Tibial nerve (tissue), 4 donors: ENCODE measurements at places on chromosomes 13 and 19. TPM values are rescaled to one million over a fixed set of nuclear protein-coding genes. Genes with fewer than 3 reads are reported as not detected.

- H3K4me3 ChIP-seq = no peak overlapping the region
- no peaks in the 10 kb centered on the region for H3K27me3 ChIP-seq
- H3K27ac ChIP-seq = no peak overlapping the region
- H3K36me3 ChIP-seq = peaks cover 9% of the 10 kb centered on the region
- DNase-seq = no peak
Observed at GRCh38 chr19:36807029-36807428, 31.2 kb downstream of the ZNF790 start.

GRCh38 chr13:73060251-73061160 lies 1.7 kb downstream of the KLF5 start:
- H3K27me3 ChIP-seq = no peaks in the 10 kb centered on the region
- peaks cover 3% of the 10 kb centered on the region for H3K36me3 ChIP-seq
- H3K4me3 ChIP-seq = peak overlapping the region; percentile 77

DNA sequence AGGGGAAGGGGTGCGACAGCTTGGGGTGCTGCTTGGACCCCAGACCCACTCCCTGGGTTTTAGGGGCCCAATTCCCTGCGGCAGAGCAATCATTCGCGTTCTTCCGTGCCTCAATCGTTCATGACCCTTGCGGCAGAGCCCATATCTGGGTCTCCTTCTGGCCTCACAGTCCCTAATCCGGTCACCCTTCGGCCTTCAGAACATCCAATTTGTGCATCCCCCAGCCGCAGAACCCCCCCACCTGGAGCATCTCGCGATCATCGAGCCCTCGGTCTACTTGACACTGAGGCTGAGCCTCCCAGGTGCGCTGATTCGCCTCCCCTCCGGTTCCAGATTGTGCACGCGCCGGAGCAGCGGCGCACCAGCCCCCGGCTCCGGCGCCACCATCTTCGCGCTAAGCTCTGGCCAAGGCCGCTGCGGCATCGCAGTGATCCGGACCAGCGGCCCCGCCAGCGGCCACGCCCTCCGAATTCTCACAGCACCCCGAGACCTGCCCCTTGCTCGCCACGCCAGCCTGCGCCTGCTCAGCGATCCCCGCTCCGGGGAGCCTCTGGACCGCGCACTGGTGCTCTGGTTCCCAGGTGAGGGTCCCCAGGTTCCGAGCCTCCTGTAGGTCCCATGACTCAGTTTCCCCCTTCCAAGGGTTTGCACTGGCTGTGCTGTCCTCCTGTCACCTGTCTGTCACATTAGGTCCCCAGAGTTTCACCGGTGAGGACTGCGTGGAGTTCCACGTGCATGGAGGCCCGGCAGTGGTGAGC lies 501 bp downstream of the GTPBP3 start:
- no peaks in the 10 kb centered on the region for H3K27me3 ChIP-seq
- H3K4me3 ChIP-seq = peak overlapping the region; percentile 58
- DNase-seq = no peak
- H3K36me3 ChIP-seq = peaks cover 32% of the 10 kb centered on the region
- peaks cover 25% of the 10 kb centered on the region for H3K4me1 ChIP-seq

- H3K4me1 ChIP-seq = peaks cover 16% of the 10 kb centered on the region
- peak overlapping the region; percentile 100 for H3K4me3 ChIP-seq
- H3K27ac ChIP-seq = no peak overlapping the region
- peaks cover 22% of the 10 kb centered on the region for H3K36me3 ChIP-seq
- no peak for DNase-seq
Observed at GRCh38 chr19:2455851-2456570, 748 bp downstream of the LMNB2 start.

DNA sequence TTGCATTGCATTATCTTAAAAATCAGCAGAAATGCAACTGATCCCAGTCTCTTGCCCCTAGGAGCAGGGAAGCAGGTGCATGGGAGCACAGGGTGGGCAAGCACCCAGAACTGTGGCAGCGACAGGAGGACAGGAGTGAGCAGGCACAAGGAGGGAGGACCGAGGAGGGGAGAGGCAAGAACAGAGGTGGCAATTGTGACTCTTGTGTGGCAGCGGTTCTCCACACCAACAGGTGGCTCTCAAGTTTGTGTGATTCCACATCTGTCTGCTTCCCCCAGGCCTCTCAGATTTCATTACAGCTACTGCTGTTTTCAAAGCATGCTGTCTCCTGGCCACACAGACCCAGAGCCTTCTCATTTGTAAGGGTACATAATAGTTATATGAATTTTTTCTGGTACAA lies 108.5 kb downstream of the STK24 start:
- H3K27me3 ChIP-seq = no peaks in the 10 kb centered on the region
- no peak overlapping the region for H3K27ac ChIP-seq
- DNase-seq = no peak
- H3K36me3 ChIP-seq = peaks cover 46% of the 10 kb centered on the region
- H3K4me1 ChIP-seq = no peaks in the 10 kb centered on the region
- no peak overlapping the region for H3K4me3 ChIP-seq

- H3K27me3 ChIP-seq = no peaks in the 10 kb centered on the region
- peaks cover 42% of the 10 kb centered on the region for H3K4me1 ChIP-seq
- peaks cover 52% of the 10 kb centered on the region for H3K36me3 ChIP-seq
- H3K4me3 ChIP-seq = no peak overlapping the region
- peak overlapping the region; percentile 21 for H3K27ac ChIP-seq
- no peak for DNase-seq
Observed at GRCh38 chr19:47720669-47721422, 7.6 kb downstream of the EHD2 start.

GRCh38 chr19:54426291-54426931 lies 11.1 kb downstream of the TTYH1 start:
- DNase-seq = no peak
- no peaks in the 10 kb centered on the region for H3K36me3 ChIP-seq
- H3K4me1 ChIP-seq = peaks cover 22% of the 10 kb centered on the region
- H3K27me3 ChIP-seq = no peaks in the 10 kb centered on the region
- H3K4me3 ChIP-seq = no peak overlapping the region

DNA sequence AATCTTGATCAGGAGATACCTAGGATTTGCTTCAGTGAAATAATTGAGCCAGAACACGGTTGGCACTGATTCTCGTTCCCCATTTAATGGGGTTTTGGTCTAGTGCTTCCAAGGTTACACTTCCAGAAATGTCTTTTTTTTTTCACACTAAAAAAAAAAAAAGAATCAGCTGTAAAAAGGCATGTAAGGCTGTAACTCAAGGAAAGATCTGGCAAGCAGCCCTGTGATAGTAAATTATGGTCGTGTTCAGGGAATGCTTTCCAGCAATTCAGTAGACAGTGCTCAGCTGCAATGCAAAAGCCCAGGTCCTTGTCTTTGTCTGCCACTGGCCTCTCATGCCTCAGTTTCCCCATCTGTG lies 27.2 kb upstream of the NDUFS7 start:
- H3K27ac ChIP-seq = no peak overlapping the region
- H3K4me1 ChIP-seq = peaks cover 19% of the 10 kb centered on the region
- no peak for DNase-seq
- no peaks in the 10 kb centered on the region for H3K36me3 ChIP-seq

GRCh38 chr19:29988351-29988750 lies 46.3 kb downstream of the URI1 start:
- no peaks in the 10 kb centered on the region for H3K27me3 ChIP-seq
- H3K4me3 ChIP-seq = no peak overlapping the region
- H3K27ac ChIP-seq = no peak overlapping the region
- DNase-seq = no peak
- H3K36me3 ChIP-seq = peaks cover 37% of the 10 kb centered on the region
- H3K4me1 ChIP-seq = no peaks in the 10 kb centered on the region

DNA sequence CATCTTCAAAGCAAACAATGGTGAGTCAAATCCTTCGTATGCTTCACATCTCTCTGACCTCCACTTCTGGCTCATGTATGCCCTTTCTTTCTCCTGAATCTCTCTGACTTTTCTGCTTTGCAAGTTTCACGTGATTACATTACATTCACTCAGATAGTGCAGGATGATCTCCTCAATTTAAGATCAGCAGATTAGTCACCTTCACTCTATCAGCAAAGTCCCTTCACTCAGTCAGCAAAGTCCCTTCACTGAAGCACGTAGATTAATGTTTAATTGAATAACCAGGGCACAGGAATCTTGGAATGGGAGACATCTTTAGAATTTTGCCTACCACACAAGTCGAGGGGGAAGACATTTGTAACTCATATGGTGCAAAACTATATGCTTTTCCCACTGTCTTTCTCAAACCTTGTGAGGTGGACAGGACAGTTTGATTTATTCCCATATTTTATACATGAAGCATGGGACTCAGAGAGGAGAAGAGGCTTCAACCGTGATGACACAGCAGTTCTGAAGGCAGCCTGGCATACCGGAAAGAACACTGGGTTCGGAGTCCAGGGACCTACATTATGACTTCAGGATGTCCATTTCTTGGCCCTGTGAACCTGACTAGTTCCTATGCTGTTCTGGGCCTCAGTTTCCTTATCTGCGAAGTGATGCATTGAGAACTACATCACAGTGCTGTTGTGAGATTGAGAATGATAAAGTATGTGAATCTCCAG lies 23.3 kb downstream of the SIGLECL1 start:
- H3K27me3 ChIP-seq = no peaks in the 10 kb centered on the region
- no peaks in the 10 kb centered on the region for H3K36me3 ChIP-seq
- H3K27ac ChIP-seq = no peak overlapping the region
- no peaks in the 10 kb centered on the region for H3K4me1 ChIP-seq

GRCh38 chr13:79659121-79659521 lies 178.2 kb downstream of the NDFIP2 start:
- H3K4me1 ChIP-seq = peaks cover 4% of the 10 kb centered on the region
- H3K36me3 ChIP-seq = no peaks in the 10 kb centered on the region
- H3K4me3 ChIP-seq = no peak overlapping the region

DNA sequence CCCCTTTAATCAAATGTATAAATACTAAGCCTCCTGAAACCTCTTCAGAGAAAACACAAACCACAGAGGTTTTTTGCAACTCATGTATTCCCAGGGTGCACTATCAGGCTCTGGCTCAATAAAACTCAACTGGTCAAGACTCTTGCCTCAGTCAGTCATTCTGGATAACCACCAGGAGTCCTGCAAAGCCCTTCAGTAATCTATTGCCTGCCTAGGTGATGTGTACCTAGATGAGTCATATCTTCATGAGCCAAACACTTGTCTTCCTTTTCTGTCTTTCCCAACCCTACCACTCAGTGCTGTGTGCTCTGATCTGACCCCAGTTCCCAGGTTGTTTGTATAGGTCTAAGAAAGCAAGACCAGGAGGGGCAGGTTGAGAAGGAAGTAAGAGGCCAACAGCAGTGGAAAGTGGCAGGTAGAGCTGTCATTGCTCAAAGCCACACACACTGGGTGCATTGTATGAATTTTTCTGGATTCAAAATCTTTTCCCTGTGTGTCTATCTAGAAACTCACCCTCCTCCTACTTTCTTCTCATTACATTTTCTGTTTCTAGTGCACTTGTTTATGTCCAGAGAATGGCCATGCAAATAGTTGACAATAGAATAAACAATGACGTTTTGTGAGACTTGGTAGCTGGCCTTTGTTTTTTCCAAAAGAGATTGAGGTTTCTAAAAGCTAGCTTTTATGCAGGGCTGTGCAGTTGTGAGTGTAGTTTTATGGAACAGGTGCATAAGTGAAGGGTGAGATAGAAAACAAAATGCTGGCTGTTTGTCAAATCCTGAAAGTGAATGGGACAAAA lies 48.1 kb downstream of the PSG1 start:
- no peaks in the 10 kb centered on the region for H3K27me3 ChIP-seq
- H3K4me1 ChIP-seq = no peaks in the 10 kb centered on the region
- no peak overlapping the region for H3K4me3 ChIP-seq

DNA sequence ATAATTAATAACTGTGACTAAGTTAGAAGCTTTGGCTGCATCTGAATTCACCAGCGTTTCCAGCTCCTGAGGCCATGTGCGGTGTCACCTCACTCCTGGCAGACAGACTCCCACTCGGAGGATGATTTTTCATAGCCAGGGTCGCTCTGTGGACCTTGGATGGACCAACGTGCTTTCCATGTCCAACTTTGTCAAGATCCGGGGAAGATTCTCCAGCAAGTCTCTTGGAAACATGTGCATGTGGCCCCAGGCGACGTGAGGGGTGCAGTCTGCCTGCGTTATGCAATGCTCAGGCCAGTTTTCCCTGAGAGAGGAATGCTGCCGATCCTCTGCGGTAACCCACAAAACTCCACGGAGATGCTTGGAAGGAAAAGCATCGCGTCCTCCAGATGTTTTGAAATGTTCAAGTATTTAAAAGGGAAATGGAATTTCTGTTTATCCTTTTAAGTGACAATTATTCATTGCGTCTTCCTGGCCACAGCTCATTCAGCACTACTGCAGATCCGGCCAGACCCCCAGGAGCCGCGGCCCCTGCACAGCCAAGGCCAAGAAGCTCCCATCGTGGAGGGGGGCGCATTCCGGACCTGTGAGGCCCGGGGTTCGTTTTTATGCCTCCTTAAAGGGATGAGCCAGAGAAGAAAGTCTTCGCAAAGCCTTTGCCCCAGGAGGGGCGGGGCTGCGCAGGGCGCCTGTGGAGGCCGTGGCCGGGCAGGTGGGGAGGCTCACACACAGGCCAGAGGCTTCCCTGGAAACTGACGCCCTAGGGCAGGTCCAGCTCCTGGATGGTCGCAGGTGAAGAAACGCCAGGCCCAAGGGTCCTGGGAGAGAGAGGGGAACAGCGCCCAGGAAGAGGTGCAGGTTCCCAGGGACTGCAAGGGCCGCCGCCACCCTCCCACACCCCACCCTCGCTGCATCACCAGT lies 46.0 kb downstream of the C13orf46 start:
- peaks cover 3% of the 10 kb centered on the region for H3K27me3 ChIP-seq
- peak overlapping the region; percentile 50 for H3K27ac ChIP-seq
- H3K36me3 ChIP-seq = no peaks in the 10 kb centered on the region
- H3K4me1 ChIP-seq = no peaks in the 10 kb centered on the region
- H3K4me3 ChIP-seq = no peak overlapping the region
- DNase-seq = peak; percentile 60

- DNase-seq = no peak
- H3K4me1 ChIP-seq = no peaks in the 10 kb centered on the region
- peaks cover 9% of the 10 kb centered on the region for H3K36me3 ChIP-seq
- H3K4me3 ChIP-seq = no peak overlapping the region
- H3K27ac ChIP-seq = no peak overlapping the region
Observed at GRCh38 chr19:7381073-7381390, 32.3 kb downstream of the ARHGEF18 start.

- DNase-seq = no peak
- H3K4me3 ChIP-seq = no peak overlapping the region
- no peaks in the 10 kb centered on the region for H3K27me3 ChIP-seq
- peaks cover 81% of the 10 kb centered on the region for H3K4me1 ChIP-seq
- peak overlapping the region; percentile 74 for H3K27ac ChIP-seq
- no peaks in the 10 kb centered on the region for H3K36me3 ChIP-seq
Observed at GRCh38 chr19:47613165-47614020, 4.5 kb downstream of the BICRA start.

- no peaks in the 10 kb centered on the region for H3K27me3 ChIP-seq
- H3K4me3 ChIP-seq = no peak overlapping the region
- no peak for DNase-seq
- H3K36me3 ChIP-seq = no peaks in the 10 kb centered on the region
- no peak overlapping the region for H3K27ac ChIP-seq
Observed at GRCh38 chr13:105167385-105167784, 1368.1 kb downstream of the EFNB2 start.

GRCh38 chr19:8209462-8210378 lies 550 bp downstream of the CERS4 start:
- H3K4me3 ChIP-seq = peak overlapping the region; percentile 66
- no peaks in the 10 kb centered on the region for H3K4me1 ChIP-seq
- H3K27ac ChIP-seq = peak overlapping the region; percentile 91
- no peaks in the 10 kb centered on the region for H3K27me3 ChIP-seq

The IL4I1 gene
- total RNA-seq = not detected

The ZNF283 gene
- total RNA-seq = 4.2 TPM

The GAS6 gene
- 697 TPM for total RNA-seq

The KLF1 gene
- not detected for total RNA-seq

The LILRB4 gene
- 1.1 TPM for total RNA-seq

The LCP1 gene
- total RNA-seq = 20.9 TPM

The ELOF1 gene
- 27.8 TPM for total RNA-seq

The MIA gene
- total RNA-seq = 237 TPM

The CDC16 gene
- total RNA-seq = 63.8 TPM

The CEACAM7 gene
- total RNA-seq = not detected

The ENOX1 gene
- total RNA-seq = 3.0 TPM
